ENCODE measurements at places on chromosomes 13 and 19.

DNA sequence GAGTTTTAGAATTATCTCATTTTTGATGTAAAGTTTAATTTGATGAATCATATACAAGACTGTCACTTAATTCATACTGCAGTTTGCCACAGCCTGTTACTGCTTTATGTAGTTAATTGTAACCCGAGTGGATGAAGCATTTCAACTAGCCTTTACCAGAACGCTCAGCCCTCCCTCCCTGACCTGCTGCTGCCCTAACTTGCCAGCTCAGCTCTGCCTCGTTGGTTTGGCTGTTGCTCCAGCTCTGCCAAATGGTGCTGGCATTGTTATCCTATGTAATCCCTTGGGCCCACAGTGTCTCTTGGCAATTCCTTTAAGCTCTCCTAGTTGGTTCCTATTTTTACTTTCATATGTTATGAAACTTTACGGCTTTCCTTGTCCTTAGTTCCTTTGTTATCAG is 113.3 kb downstream of the LMO7 start:
- no peak for DNase-seq

GRCh38 chr13:51764184-51765141 is 39.5 kb downstream of the DHRS12 start:
- peak; percentile 59 for DNase-seq

DNA sequence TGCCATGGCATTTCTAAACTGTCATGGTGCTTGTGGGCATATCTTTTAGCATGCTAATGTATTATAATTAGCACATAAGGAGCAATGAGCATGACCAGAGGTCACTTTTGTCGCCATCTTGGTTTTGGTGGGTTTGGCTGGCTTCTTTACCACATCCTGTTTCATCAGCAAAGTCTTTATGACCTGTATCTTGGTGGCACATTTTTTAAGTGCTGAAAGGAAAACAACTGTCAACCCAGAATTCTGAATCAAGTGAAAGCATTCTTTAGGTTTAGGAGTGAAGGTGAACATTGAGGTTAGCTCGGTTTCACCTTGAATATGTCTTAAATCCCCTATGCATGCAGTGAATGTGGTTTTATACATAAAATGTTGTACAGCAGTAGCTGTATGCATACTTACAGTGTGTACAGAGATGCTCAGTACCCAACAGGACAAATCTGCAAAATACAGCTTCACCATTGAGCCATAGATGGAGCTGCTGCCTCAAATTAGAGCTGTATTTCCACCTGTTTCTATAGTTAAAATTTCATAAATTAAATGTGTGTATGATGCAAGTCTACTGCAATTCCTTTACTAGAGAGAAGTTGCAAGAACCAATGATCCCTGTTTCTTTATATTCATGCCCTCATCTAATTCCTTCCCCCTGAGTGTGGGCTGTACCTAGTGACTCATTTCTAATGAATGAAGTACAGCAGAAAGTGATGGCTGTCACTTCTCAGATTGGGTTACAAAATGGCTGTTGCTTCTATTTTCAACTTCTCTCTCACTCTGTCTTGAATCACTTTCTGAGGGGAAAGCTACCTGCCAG is 25.2 kb upstream of the IGSF23 start:
- no peak for DNase-seq

DNA sequence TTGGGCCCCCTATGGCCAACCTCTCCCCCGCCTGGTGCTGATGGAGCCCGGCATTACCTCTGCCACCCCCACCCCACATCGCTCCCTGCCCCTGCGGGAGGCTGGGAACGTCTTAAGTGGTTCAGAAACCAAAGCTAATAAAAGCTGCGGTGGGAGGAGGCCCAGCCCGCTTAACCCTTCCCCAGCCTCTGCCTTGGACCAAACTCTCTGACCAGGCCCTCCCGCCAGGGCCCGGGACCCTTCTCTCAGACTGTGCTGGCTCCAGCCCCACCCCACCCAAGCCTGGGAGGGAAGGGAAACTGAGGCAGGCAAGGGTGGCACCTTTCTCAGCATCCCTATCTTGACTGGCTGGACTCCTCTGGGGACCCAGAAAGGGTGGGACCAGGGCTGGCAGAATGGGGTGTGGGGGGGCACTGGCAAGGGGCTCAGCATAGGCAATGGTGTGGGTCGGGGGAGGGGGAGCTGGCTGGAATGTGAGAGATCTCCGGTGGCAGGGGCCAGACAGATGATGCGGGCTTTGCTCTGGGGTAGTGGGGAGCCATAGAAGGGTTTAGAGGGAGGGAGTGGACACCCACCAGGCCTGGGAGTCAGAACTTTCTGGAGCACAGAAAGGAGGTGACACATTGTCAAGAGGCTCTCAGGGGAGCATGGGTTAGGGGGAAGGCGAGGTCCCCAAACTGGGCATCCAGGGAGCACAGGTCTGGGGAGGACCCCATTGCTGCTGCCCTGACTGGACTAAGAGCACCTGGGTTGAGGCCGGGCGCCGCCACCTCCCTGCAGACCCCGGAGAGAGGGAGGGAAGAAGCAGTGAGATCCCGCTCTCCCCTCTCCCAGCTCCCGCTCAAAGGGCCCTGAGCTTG is 21.9 kb downstream of the SMIM24 start:
- no peak for DNase-seq

GRCh38 chr19:4641132-4641531 is 1.8 kb downstream of the TNFAIP8L1 start:
- DNase-seq, result no peak

DNA sequence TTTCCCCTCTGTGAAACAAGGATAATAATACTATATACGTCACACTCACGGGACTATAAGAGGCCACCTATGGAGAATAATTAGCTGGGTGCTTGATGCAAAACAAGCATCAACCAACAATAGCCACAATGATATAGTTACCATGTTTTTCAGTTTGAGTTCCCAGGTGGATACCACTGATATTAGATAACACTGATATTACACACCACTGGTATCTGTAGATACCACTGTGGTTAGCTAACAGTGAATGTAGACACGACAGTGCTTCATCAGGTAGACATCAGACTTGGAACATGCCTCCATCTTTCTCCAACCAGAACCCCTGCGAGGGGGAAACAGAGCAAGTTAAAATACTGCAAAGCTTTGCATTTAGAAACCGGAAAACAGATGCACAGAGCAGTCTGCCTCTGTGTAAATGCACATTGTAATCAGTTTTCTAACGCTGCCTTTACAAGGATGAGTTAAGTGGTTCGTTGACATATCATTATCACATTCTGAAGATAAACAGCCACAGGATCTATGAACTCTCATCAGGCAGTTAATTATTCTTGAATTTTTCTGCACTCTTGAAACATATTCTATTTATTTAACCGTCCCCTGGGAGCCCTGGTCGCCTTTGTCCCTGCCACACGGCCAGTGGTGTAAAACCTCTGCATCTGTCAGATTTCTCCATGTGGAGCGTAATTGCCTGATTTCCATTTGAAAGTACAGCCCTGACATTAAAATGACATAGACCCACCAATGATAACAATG is 80.7 kb downstream of the RNASEH2B start:
- DNase-seq, result no peak

DNA sequence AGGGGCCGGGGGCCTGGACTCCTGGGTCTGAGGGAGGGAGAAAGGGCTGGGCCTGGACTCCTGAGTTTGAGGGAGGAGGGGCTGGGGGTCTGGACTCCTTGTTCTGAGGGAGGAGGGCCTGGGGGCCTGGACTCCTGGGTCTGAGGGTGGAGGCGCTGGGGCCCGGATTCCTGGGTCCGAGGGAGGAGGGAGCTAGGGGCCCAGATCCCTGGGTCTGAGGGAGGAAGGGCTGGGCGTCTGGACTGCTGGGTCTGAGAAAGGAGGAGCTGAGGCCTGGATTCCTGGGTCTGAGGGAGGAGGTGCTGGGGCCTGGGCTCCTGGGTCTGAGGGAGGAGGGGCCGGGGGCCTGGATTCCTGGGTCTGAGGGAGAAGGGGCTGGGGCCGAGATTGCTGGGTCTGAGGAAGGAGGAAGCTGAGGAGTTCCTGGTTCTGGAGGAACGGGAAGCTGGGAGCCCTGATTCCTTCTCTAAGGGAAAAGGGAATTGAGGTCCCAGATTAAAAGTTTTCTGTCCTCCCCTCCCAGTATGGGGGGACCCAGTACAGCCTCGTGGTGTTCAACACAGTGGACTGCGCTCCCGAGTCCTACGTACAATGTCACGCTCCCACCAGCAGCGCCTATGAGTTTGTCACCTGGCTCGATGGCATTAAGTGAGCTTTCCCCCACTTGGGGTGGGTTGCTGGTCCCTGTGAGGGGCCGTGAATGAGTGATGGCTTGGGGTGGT is 721 bp downstream of the MED25 start:
- DNase-seq, result no peak

GRCh38 chr13:110162866-110163658 is 143.9 kb downstream of the COL4A1 start:
- DNase-seq, result no peak

DNA sequence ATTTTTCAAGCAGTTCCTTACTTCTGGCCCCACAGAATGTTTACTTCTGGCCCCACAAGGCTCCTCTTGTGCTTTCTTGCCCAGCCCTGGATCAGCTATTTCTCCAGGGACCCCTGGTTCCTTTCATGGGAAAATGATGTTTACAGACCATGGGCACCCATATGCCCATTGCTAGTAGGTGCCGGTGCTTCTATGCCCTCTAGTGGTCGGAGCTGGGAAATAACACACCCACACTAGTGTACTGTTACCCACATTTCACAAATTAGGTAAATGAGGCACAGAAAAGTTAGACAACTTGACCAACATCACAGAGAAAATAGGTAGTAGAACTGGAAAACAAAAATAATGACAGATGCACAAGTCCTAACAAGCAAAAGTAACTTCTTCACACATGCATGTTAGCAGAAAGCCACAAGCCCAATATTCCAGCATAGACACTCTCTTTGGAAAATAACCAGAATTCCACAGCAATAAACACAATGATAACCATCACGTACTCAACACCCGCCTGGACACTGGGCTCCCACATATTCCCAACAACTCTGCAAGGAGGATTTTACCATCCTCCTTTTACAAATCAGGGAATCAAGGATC is 1.3 kb upstream of the CEACAM6 start:
- DNase-seq, result peak; percentile 44

DNA sequence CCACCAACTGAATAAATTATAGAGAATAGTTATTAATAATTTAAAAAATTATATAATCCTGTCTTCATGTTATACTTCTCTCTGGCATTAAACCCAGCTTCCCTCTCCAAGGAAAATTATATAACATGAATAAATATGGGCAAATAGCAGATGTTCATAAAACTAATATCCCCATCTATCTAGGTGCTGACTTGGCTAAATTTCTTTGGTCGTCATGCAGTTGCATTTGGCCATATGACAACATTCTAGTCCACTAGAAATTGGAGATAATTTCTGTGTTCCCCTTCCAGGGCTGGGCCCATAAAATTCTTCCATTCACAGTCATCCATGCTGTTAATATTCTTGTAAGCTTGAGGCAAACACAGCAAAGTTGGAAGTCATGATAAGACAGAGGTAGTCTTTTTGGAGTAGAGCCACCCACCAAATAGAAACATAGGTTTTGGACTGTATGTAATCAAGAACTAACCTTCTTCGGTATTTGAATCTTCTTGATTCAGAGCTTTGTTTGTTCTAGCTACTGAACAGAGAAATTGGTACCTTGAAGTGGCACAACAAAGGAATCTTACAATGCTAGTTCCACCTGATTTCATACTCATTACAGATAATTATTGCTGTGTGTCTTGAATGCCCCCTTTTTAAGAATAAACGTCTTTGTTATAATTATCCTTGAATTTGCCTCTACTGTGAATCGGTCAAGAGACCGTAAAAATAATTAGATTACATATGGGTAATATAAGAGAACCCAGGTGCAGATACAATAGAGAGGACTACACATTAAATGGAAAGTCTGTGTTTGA is 678.5 kb upstream of the PCDH20 start:
- DNase-seq, result no peak

GRCh38 chr13:38582133-38582532 is 104.7 kb upstream of the FREM2 start:
- no peak for DNase-seq

DNA sequence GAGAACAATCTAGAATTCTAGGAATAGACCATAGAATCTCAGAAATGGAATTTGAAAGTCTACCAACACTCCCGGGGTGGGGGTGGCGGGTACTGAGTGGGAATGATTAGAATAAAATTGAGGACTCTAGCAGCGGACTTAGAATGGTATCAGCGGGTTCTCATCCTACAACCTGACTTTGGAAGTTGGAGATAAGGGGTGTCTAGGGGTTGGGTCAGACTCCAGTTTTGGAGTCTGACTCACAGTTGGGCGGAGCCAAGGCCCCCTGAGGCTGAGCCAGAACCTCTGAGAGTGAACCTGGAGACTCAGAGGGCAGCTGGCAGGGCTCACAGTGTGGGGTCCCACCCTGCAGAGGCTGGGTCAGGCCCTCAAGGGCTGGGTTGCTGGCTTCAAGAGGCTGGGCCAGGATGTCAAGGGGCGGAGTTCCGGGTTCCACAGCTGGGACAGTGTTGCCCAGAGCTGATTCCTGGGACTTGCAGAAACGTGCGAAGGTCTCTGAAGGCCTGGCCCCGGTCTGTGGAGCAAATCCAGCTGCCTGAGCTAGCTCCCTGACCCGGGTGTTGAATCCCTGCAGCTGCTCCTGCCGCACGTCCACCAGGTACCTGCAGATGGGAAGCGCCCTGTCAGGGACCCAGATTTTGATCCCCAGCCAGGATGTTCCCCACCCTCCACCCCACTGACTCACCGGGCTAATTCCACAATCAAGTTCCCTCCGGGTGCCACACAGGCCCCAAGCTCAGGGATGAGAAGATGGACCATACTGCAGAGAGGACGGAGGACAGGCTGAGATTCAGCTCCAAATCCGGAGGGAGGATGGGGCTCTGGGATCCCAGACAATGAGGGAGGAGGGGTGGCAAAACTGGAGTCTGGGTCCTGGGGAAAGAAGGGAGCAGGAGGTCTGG is 1.6 kb upstream of the TNNI3 start:
- DNase-seq, result no peak

DNA sequence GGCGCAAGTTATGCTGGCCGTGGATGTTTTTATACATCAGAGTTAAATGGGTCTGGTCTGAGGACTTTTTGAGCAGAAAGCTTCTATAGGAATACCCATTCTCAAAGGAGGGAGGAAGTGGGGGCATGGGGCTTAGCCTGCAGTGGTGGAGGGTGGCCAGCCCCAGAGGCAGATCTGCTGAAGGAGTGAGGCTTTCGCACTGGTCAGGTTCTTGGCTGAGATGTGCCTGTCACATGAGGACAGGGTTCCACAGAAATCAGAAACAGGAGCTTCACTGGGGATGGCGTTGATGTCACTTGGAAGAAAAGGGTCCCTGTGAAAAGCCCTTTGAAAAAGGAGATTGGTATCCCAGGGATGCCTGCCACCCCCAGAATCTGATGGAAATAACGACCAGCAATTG is 100.7 kb upstream of the MCF2L start:
- DNase-seq, result no peak

GRCh38 chr13:38147050-38147449 is 202.6 kb upstream of the UFM1 start:
- no peak for DNase-seq

GRCh38 chr19:15400521-15401396 is 18.0 kb downstream of the AKAP8L start:
- no peak for DNase-seq

DNA sequence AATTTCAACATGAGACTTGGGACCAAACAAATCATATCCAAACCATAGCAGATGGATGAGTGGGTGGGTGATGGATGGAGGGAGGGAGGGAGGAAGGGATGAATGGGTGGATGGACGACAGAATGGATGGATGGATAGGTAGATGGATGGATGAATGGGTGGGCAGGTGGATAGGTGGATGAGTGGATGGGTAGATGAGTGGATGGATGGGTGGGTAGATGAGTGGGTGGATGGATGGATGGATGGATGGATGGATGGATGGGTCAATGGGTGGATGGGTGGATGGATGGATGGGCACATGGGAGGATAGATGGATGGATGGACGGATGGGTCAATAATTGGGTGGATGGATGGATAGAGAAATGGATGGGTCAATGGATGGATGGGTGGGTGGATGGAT is 47.9 kb upstream of the ONECUT3 start:
- no peak for DNase-seq

Measured in stimulated activated CD8-positive, alpha-beta memory T cell treated with anti-CD3 and anti-CD28 coated beads, Interleukin-15, amount 100 ng/mL, for 48 hours (primary cell).